ENCODE measurements at places on chromosomes 6 and 20.

DNA sequence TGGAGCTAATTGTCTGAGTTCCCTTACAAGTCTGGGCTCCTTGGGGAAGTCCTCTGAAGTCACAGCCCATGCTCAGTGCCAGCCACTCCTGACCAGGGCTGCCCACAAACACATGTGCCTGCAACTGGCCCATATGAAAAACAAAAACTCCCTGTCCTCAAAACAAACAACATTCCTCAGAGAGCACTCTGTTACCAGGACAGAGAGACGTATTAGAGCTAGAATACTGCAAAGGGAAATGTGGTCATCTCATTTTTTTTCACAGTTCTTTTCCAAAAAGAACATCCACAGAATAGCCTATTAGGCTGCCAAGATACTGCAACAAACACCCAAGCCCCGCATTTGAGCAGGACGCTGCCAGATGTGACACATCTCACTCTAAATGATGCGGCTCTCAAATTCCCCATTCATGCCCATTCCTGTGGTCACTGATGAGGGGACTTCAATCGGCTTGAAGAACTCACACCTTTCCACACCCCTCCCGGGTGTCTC is 71.1 kb downstream of the SLC22A23 start:
- no peak for DNase-seq

DNA sequence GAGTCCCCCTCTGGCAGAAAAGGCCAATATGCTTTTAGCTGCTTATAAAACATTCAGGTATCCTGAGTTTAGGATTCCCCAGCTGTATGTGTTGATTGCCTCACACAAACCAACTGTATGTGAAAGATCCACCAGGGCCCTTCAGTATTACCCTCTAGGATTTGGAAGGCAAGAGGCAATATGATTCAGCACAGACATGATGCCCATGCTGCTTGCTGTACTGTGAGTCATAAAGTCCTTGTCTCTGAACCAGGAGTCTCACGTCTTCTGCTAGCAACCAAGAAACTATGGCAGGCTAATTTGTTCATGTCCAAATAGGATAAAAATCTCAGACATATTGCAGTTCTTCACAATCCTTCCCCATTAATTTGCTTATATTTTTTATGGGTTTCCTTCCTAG is 789.2 kb upstream of the SLC35B3 start:
- DNase-seq = no peak

DNA sequence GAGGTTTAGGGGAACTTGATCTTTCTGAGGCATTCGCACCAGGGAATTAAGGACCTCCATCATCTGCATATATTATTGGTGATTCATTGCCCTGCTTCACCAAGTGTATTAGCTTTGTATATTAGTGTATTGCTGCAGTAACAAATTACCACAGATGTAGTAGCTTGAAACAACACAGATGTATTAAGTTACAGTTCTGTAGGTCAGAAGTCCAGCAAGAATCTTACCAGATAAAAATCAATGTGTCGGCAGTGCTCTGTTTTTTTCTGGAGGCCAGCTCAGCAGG is 65.8 kb downstream of the HMGN3 start:
- no peak for DNase-seq

- no peak for DNase-seq
These were observed 47.2 kb downstream of the RGS17 start for GRCh38 chr6:153083869-153084268.

DNA sequence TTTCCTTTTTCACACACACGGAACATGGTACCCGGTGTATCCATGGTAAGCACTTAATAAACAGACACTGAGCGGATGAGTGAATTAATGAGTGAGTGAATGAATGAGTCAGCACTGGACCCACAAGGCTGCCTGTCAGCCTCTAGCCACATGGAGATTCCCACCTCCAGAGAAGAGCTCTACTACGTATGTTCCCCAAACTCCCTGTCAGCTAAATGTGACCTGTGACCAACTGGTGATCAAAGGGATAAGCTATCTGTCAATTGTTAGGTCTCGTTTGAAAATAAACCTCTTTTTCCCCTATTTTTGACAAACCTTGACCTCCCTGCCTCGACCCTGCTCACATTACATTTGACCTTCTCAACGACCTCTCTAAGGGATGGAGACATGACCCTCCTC is 24.5 kb upstream of the TAF8 start:
- no peak for DNase-seq

GRCh38 chr6:5051394-5051793 is 33.7 kb upstream of the PPP1R3G start:
- no peak for DNase-seq
